ENCODE measurements at places on chromosomes 2 and 18. TPM values are rescaled to one million over a fixed set of nuclear protein-coding genes. Genes with fewer than 3 reads are reported as not detected.

POTEI gene
- 0.13 TPM for total RNA-seq

DNA sequence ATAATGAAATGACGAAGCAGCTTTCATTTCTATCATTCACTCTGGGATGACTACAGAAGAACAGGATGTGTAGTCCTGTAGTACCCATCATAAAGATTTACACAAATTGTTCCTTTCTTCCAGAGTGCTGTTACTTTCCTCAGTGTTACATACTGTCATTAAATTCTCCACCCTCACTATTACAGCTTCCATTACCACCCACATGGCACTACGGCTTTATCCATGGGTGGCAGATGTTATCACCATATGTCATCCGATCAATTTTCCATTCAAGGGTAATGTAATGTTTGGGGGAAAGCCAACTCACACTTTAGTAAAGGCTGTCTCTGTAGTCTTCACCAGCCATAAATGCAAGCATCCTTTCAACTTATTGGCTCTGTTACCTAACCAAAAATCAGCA lies 7.1 kb upstream of the CSRNP3 start:
- DNase-seq: no peak

DNA sequence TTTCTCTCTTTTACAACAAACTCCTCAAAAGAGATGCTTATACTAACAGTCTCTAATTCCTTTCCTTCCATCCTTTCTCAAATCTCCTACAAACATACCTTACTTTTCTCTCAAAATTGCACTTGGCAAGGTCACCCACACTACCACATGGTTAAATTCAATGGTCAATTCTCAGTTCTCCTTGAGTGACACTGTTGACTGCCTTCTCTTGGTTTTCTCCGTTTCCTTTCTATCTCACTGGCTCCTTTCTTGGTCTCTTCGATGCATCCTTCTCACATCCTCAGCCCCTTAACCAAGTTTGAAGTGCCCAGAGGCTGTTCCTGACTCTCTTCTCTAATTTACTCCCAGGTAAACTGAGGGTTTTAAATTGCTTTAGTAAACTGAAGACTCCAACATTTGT lies 12.5 kb downstream of the C1D start:
- DNase-seq: no peak

DNA sequence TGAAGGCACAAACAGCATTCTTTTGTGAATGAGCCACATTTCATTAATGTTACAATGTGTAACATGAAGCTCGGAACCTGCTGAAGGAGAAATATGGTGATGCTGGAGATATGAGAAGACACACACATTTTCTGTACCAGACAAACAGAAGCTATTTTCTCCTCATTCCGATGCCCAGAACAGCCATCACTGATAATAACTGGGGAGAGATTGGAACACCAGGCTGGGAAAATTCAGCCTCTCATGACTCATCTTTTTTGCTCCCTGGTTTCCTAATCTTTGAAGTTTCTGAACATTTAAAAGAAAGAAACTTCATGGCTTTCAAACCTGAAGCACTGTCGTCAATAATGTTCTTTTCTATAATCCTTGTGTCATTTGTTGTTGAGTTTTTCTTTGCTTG lies 110.9 kb downstream of the LYPD6 start:
- no peak for DNase-seq

DNA sequence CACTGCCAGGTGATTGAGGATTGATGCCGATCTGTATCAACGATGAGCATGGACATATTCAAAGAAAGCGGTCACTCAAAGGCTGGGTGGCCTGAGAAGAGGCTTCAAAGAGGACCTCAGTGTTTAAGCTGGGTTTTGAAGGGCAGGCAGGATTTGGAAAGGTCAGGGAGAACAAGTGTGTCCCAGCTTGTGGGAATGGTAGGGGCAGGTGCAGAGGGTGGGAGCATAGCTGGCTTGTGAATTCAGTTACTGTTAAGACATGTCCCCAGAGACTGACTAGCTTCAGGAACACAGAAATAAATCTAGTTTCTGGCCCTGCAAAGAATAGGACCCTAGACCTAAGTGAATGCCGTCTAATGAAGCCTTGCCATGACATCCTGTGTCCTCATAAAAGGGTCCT lies 363.4 kb downstream of the CLIP4 start:
- no peak for DNase-seq

DNA sequence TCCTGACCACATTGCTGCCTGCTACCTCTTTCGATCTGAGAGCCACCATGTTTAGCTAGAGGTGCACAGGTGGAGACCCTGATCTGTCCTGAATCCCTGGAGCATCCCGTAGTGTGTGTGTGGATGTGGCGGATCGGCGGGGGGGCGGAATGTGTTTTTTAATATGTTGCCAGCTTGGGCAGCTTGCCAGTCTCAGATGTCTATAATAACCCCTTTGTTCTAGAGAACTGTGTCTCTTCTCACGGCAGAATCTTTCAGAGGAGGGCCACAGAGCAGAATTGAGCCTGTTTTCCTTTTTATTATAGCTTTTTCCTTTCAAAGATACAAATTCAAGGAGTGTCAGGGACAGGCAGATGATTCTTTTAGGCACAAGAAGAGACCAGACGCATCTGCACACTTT lies 934.1 kb upstream of the KLHL29 start:
- no peak for DNase-seq
